ENCODE measurements at places on chromosomes 3 and 15.

DNA sequence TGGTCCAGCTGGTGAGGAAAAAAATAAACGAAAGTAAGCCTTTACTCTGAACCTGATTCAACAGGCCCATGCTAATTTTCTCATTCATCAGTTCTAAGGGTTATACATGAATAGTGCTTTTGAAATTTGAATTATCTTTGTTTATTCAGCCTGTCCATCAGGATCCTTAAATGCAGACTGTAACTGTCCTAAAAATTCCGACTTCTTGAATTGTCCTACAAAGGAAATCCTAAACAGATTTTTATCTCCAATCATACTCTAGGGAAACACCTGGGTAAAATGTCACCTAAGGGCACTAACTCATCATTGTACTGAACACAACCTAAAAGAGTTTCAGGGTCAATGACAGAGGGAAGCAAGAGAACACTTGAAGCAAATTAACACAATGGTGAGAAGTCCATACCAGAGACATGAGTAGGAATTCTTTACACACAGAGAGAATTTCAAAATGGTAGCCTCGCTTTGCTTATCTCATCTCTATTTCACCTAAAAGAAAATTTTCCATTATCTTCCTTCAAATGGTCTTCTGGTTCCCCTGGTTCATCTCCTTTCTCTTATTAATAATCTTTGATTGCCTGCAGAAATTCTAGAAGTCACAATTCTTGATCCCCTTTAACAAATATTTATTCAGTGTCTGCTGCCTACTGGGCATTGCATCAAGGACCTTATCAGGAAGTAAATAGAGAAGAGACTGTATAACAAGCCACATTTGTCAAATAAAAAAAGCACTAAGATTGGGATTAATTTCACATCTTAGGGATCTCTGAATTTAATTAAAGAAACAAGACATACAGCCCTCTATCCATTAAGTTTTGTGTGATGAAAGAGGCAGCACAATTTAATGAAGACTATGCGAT, 182.7 kb downstream of the MEIS2 start:
- DNase-seq: no peak

- DNase-seq: no peak
Observed at GRCh38 chr15:87779746-87780145, 476.8 kb downstream of the NTRK3 start.

- DNase-seq: no peak
Observed at GRCh38 chr3:77150759-77151158, 110.9 kb downstream of the ROBO2 start.

DNA sequence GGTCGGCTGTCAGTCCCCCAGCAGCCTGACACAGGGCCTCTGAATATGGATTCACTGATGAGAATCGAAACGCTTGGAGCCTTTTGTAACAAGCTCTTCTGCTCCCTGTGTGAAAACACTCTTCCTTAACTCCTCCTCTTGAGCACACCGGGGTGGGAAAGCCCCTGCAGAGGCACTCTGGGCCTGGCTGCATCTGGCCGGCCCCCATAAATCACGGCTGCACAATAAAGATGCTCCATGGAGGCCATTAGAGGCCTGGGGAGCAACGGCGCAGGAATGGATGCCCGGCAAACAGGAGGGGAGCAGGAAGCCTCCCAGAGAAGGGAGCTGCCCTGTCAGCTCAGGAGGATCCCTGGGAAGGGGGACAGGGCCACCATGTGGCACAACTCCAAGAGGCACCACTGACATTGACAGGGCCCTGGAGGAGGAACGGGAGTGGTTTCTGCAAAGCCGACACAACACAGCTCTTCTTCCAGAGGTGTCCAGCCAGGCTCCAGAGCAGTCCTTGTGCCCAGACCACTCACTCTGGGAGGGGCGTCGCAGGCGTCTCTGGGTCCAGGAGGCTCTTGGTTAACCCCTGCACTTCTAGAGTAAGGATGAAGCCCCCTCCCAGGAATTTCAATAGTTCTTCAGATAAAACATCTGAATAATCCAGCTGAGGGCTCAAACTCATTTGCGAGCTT, 509.3 kb upstream of the PPP2R3A start:
- DNase-seq: no peak

- DNase-seq: no peak
Observed at GRCh38 chr3:99409961-99410360, 228.4 kb upstream of the COL8A1 start.

DNA sequence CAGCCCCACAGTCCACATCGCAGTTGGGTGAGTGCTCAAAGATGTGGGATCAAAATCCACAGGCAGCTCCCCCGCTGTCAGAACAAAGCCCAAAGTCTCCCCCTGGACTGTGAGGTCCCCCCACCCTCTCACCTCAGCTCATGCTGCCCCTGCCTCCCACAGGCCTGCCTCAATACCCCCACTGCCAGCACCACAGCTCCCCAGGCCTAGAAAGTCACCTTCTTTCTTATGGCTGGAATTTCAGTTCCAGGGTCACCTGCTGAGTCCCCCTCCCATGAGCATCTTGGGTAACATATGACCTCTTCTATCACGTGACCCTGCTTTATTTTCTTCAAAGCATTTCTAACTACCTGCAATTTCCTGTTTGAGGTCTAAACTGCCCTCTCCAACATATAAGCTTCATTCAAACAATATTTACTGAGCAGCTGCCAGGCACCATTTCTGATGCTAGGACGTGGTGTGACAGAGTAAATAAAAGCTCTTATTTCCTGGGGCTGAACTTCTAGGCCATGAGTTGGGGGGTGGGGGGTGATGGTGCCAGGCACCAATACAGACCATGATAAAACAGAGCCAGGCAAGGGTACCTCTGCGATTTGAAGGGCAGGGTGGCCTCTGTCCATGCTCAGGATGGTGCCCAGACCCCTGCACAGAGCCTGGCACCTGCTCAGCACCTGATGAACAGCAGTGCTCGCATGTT, 2.4 kb upstream of the TMEM89 start:
- no peak for DNase-seq

- no peak for DNase-seq
Observed at GRCh38 chr3:177932346-177932745, 603.9 kb upstream of the KCNMB2 start.

DNA sequence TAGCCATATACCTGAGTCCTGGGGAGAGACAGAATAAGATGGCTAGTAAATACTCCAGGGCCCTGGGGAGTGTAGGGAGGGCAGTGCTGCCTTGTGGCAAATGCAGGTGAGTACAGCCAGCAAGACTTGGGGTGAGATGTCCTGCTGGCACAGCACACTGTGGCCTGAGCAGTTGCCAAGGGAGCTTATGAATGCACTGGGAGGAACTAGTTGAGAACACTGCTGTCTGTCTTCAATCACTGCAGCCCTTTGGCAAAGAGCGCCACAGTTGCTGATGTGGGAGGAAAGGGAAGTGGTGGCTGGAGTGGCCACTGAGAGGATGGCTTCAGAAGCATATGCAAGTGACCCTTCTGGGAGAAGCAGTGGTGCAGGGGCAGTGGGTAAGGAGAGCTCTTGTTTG, 264.6 kb downstream of the RORA start:
- no peak for DNase-seq

DNA sequence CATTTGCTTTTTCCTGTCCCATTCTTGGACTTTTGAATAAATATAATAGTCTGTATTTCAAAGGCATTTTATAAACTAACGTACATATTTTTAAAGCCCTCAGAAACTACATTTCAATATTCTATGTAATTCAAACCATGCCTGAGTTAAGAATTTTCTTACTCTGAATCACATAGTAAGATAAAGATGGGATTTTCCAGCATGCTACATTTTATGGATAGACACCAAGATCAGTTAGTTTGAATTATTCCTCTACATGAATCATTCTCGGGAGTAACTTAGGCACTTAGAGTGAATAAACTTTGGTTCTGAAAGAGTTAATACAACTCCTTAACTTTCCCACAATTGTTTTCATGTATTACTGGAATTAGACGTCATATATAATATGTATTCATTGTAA, 713.3 kb upstream of the CBLB start:
- DNase-seq: no peak

DNA sequence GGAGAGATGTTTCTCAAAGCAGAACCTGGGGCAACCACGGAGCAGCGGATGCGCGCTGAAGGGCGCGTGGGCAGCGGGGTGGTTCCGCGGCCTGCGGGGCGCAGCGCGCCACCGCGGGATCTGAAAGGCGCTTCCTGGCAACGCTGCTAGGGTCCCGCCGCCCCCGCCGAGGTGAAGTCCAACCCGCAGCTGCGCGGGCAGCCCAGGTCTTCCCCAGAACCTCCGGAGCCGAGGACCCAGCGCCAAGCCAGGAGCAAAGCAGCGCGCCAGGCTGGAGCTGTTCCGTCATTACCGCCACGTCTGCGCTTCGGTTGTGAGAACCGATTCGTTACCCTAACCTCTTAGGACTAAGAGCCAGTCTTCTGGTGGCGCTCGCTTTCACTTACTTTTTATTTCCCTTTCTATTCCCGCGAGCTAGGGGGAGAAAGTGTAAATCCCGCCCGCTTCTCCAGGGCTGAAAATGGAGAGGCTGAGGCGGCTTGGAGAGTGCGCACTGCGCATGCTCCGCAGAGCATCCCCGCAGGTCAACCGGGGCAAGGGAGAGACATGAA, 3.2 kb upstream of the GABRG3 start:
- DNase-seq: no peak

DNA sequence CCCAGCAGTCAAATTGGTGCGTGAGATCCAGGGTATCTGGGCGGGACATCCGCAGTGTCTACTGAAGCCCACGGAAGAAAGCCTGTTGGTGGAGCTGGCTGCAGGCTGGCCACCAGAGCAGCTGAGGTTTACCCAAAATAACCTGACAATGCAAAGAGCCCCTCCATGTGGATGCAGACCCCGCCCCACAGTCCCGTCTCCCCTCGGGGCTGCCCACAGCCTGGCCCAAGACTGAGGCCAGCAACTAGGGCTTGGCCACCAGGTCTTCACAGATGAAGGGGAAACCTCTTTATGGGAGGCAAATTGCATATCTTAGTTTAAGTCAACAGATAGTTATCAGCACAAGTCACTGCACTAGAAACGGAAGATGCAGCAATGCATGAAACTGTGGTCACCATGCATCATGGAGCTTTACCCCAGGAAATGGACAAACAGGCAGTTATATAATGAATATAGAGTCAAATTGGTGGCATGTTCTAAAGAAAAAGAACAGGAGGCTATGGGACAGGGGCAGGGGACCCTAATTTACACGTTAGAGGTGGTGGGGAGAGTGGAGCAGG, 86.3 kb downstream of the ARNT2 start:
- DNase-seq: no peak

DNA sequence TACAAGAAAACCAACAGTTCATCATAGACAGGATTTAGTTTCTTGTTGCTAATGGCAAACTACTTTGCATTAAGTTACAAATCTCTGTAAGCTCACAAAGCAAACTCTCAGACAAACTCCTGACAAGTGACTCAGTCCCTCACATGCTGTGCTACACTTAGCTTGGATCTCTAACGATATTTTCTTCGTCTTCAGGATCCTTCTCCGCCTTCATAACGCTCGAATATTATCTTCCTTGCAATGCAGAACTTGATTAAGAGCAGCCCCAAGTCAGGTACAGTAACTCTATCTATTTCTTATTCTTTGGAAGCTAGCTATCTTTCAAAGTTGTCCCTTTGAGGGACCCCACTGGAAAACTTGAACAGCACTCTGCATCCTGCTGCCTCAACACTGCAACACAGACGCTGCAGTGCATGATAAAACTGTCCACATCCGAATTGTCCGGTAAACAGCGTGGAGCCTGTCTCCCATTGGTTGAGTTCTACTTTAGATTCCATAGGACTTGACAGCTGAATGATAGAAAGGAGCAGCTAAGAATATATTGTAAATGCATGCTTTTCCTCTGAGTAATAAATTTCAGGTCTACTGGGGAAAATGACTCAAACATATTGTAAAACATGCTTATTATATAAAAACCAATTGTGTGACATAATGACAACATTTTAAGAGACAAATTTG, 61.3 kb downstream of the UACA start:
- DNase-seq: no peak

DNA sequence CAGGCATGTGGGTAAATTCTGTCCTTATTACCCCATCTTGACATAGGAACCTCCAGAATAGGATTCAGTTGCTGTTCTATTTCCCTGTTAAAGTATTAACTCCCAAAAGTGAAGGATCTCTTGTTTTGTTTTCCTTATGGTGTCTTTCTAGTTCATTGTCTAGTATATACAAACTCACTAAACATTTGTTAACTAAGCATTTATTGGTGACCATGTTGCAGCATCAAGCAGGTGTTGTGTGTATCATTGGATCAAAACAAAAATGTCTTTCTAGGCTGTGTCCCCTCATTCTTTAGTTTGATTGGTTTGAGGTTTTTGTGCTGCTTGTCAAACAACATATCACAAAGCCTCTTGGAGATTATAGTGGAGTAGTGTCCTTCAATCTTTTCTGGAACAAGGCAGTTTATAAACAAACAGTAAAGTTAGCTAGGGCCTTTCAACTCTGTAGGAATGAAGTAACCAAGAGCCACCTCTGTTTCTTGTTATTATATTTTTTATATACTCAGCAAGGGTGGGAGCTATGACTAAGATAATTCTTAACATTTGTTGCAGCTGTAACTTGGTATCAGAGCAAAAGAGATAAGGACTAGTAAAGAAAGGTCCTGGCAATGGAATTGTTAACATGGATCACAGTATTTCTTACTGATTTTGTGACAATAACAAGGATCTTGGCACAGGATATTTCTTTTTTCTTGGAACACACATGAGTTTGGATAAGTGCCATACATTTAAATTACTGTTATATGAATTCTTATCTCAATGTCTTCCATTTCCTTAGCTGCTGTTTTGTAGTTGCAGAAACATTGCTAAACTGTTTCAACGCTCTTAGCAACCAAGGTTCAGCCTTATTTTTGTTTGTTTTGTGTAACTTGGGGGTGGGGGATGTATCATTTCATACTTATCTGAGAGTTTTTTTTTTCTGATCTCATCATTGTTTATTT, 49.3 kb downstream of the TMOD3 start:
- no peak for DNase-seq

DNA sequence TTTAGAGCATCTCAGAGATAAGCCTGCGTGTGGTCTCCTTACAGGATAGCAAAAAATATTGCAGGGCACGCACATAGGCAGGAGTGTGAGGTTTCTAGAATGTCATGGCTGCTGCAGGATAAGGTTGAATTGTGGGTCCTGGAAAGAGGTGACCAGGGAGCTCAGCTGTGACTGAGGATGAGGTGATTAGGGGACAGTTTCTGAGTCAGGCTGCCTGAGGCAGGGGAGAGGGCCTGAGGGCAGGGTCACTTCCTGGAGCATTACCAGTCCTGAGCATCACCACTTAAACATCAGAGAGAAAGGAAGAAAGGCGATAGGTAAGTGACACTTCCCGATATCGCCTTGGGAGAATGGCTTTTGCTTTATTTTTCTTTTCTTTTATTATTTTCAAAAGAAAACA, 813.8 kb downstream of the TUSC7 start:
- no peak for DNase-seq

GRCh38 chr3:82001276-82001923, 240.0 kb upstream of the GBE1 start:
- DNase-seq: no peak

DNA sequence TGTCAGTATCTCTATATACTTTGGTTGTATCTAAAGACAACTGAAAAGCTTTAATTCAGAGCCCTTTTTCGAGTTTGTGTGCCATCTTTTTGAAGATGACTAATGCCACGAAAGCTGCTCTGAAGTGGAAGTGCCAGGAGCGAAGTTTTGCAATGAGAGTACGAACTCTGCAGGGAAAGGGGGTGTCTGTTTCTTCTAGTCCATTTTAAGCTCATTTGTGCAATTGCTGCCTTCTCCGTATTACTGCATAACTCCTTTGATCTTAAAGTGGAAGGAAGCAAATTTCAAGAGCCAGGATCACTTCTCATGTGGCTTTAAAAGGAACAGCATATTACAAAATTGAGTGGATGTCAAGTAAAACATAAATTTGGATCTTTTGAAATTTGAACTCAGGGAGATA, 245.3 kb downstream of the FEZF2 start:
- no peak for DNase-seq

- DNase-seq: no peak
Observed at GRCh38 chr3:173870976-173871375, 473.4 kb downstream of the NLGN1 start.

Data from NCI-H1105 (cell line).